ENCODE measurements at places on chromosomes 11 and 22. TPM values are rescaled to one million over a fixed set of nuclear protein-coding genes. Genes with fewer than 3 reads are reported as not detected.

ABCC8 gene
- not detected for total RNA-seq

TCN2 gene
- 0.19 TPM for total RNA-seq

UPB1 gene
- total RNA-seq: 0.19 TPM

RNH1 gene
- total RNA-seq: 127 TPM

PGA4 gene
- total RNA-seq: not detected

VWCE gene
- total RNA-seq: 1.4 TPM

HTR3A gene
- not detected for total RNA-seq

AIFM3 gene
- total RNA-seq: not detected

IGF2 gene
- total RNA-seq: 27.0 TPM

PTGDR2 gene
- 0.36 TPM for total RNA-seq

KCNJ1 gene
- not detected for total RNA-seq

APOBEC3H gene
- 23.6 TPM for total RNA-seq

APOBEC3F gene
- 34.9 TPM for total RNA-seq

GRCh38 chr22:30291058-30291892, 2.0 kb upstream of the CASTOR1 start:
- no peak for DNase-seq
- peak overlapping the region; percentile 8 for H3K27ac ChIP-seq
- no peaks in the 10 kb centered on the region for H3K27me3 ChIP-seq
- peaks cover 31% of the 10 kb centered on the region for H3K4me1 ChIP-seq
- H3K36me3 ChIP-seq: peaks cover 9% of the 10 kb centered on the region

DNA sequence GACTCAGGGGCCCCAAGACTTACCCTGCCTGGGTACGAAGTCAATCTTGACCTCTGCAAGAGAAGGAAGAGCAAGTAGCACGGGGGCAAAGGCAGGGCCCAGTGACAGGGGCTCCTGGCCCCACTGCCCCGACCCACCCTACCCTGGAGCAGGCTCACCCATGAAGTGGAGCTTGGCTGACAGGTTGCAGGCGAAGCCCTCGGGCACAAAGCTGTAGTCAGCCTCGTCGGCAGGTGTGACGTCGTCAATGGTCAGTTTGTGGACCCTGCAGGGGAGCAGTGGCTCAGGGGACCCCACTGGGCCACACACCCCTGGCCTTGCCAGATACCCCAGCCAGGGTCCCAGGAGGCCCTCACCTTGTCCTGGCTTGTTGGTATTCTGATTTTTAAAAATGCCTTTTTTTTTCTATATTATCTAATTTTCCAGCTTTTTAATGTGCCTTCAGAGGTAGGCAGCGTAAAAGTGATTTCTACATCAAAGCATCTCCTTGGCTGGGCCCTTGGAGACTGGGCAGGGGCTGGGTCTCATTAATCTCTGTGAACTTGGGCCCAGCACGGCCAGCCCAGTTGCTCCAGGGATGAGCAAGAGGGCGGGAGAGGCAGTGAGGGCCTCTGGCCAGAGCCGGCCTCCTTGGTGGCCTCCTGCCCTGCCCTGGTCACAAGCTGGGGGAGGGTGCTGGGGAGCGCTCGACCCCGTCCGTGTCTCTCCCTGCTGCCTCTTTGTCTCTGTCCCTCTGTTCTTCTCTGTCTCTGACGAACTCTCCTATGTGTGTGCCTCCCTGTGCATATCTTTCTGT, 11.3 kb downstream of the MYBPC3 start:
- H3K27ac ChIP-seq: no peak overlapping the region
- no peaks in the 10 kb centered on the region for H3K27me3 ChIP-seq
- H3K36me3 ChIP-seq: no peaks in the 10 kb centered on the region
- DNase-seq: no peak

DNA sequence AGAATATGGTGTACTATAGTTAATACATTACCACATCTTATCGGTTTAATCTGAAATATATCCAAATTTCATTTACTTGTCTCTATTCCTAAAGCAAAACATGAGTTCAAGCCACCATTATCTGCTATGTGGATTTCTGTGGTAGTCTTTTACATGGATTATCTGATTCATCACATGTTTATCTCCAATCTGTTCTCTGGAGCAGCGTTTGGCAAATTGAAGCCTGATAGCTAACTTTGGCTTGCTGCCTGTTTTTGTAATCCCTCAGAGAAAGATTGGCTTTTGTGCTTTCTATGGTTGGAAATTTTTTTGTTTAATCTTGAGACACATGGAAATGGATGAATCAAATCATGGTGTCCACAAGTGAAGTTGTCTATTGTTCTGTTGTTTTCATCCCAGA, 274.3 kb downstream of the JRKL start:
- H3K36me3 ChIP-seq: no peaks in the 10 kb centered on the region
- no peak for DNase-seq
- H3K4me1 ChIP-seq: no peaks in the 10 kb centered on the region
- no peak overlapping the region for H3K27ac ChIP-seq
- H3K4me3 ChIP-seq: no peak overlapping the region

DNA sequence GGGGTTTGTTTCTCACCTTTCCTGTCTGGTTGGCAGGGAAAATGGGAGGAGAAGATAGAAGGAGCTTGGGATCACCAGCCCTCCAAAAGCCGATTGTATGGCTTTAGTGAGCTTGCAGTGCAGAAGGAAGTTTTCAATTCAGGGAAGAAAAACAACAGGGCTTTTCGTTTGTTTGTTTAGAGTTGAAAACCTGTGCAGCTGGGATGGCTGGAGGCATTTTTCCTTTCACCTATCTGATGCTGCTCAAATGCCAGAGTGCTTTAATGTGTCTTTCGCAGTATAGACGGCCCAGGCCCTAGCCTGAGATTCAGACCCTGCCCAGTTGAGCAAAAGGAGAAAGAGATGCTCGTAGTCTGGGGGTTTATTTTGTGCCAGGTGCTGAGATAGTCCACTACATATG, 87.9 kb downstream of the INSC start:
- no peak for DNase-seq
- H3K27ac ChIP-seq: no peak overlapping the region
- H3K4me1 ChIP-seq: no peaks in the 10 kb centered on the region
- H3K36me3 ChIP-seq: no peaks in the 10 kb centered on the region
- no peaks in the 10 kb centered on the region for H3K27me3 ChIP-seq

- DNase-seq: no peak
- no peak overlapping the region for H3K4me3 ChIP-seq
- no peaks in the 10 kb centered on the region for H3K4me1 ChIP-seq
- no peak overlapping the region for H3K27ac ChIP-seq
- peaks cover 18% of the 10 kb centered on the region for H3K27me3 ChIP-seq
Measured at GRCh38 chr22:49303781-49304461, 523.8 kb downstream of the BRD1 start.

- H3K27me3 ChIP-seq: peaks cover 21% of the 10 kb centered on the region
- DNase-seq: no peak
- no peak overlapping the region for H3K27ac ChIP-seq
- no peak overlapping the region for H3K4me3 ChIP-seq
Measured at GRCh38 chr11:19772480-19772879, 59.8 kb downstream of the NAV2 start.

GRCh38 chr11:46180736-46181135, 59.5 kb upstream of the PHF21A start:
- H3K27ac ChIP-seq: no peak overlapping the region
- H3K27me3 ChIP-seq: peaks cover 19% of the 10 kb centered on the region
- no peaks in the 10 kb centered on the region for H3K4me1 ChIP-seq
- H3K36me3 ChIP-seq: peaks cover 1% of the 10 kb centered on the region
- DNase-seq: no peak

- H3K27me3 ChIP-seq: peaks cover 2% of the 10 kb centered on the region
- H3K27ac ChIP-seq: no peak overlapping the region
- H3K4me1 ChIP-seq: peaks cover 2% of the 10 kb centered on the region
- peak; percentile 80 for DNase-seq
- no peak overlapping the region for H3K4me3 ChIP-seq
Measured at GRCh38 chr11:61871158-61871597, 20.2 kb downstream of the FADS3 start.

DNA sequence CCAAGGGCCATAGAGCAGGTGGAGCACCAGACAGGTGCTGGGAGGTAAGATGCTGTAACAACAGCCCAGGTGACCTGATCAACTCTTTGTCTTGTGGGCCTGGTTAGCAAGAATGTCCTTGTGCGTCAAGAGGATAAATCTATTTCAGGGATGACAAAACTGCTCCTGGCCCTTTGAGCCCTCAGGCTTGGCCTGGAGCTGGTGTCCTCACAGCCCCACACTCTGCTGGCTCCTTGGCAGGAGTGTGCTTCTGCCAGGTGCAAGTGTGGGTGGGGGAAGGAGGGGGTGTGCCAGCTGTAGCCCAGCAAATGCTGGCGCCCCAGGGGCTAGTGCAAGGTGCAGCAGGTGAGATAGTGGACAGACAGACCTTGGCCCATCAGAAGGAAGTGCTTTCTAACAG, 19.5 kb downstream of the AMPD3 start:
- H3K27me3 ChIP-seq: no peaks in the 10 kb centered on the region
- DNase-seq: no peak
- H3K4me1 ChIP-seq: peaks cover 15% of the 10 kb centered on the region
- peaks cover 13% of the 10 kb centered on the region for H3K36me3 ChIP-seq
- no peak overlapping the region for H3K27ac ChIP-seq

GRCh38 chr11:124085997-124086846, 29.0 kb upstream of the VWA5A start:
- DNase-seq: no peak
- H3K27me3 ChIP-seq: peaks cover 11% of the 10 kb centered on the region
- no peak overlapping the region for H3K27ac ChIP-seq
- no peaks in the 10 kb centered on the region for H3K4me1 ChIP-seq
- no peak overlapping the region for H3K4me3 ChIP-seq
- no peaks in the 10 kb centered on the region for H3K36me3 ChIP-seq

GRCh38 chr22:21858025-21858764, 9.2 kb downstream of the MAPK1 start:
- no peak for DNase-seq
- peaks cover 81% of the 10 kb centered on the region for H3K4me1 ChIP-seq
- H3K4me3 ChIP-seq: no peak overlapping the region
- peaks cover 8% of the 10 kb centered on the region for H3K36me3 ChIP-seq

GRCh38 chr11:76085270-76085669, 121.0 kb downstream of the WNT11 start:
- H3K27ac ChIP-seq: no peak overlapping the region
- H3K36me3 ChIP-seq: peaks cover 11% of the 10 kb centered on the region
- H3K27me3 ChIP-seq: no peaks in the 10 kb centered on the region
- no peaks in the 10 kb centered on the region for H3K4me1 ChIP-seq
- no peak for DNase-seq

GRCh38 chr11:19936461-19936860, 223.8 kb downstream of the DBX1 start:
- no peaks in the 10 kb centered on the region for H3K27me3 ChIP-seq
- H3K27ac ChIP-seq: no peak overlapping the region
- H3K36me3 ChIP-seq: no peaks in the 10 kb centered on the region

- no peak overlapping the region for H3K4me3 ChIP-seq
- no peak overlapping the region for H3K27ac ChIP-seq
- no peak for DNase-seq
Measured at GRCh38 chr11:126999366-126999765, 1.2 kb downstream of the KIRREL3 start.

DNA sequence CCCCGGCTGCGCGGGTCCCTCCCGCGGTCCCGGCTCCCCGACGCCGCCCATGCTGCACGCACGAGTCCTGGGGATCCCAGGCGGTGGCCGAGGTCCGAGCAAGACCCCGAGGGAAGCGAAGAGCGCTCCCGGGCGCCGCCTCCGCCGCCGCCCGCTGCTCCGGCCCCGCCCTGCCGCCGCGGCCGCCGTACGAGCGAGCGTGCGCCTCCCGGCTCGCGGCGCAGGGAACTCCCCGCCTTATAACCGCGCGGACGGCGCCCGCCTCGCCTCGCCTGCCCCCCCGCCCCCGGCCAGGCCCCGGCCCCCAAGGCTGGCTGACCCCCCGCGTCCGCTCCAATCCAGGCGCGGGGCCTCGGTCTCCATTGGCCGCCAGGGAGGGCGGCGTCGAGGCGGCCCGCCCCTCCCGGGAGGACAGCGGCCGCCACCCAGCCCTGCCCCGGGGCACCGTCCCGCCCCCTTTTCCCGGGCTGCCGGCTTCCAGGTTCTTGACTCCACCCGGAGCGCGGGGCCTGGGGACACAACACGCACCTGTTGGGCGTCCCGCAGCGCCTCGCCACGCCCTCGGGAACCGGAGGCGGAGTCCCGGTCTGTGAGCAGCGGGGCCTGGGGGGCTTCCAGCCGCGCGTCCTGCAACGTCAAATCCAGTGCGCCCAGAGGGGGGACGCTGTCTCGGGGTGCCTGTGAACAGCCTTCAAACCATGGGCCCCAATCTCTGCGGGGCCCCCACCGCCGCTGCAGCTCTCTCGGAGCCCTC, at the start of gene FADS3:
FADS3 (minus strand) TSS at position 215 of the 754 bp plus-strand sequence; CDS start at position 51, 164 bp downstream.
- peak within 1 kb of the TSS; percentile 81 for H3K4me3 ChIP-seq
- H3K27me3 ChIP-seq: no peaks in the 10 kb centered on the region
- no peaks in the 10 kb centered on the region for H3K36me3 ChIP-seq
- peaks cover 2% of the 10 kb centered on the region for H3K4me1 ChIP-seq
- H3K27ac ChIP-seq: peak within 1 kb of the TSS; percentile 23

DNA sequence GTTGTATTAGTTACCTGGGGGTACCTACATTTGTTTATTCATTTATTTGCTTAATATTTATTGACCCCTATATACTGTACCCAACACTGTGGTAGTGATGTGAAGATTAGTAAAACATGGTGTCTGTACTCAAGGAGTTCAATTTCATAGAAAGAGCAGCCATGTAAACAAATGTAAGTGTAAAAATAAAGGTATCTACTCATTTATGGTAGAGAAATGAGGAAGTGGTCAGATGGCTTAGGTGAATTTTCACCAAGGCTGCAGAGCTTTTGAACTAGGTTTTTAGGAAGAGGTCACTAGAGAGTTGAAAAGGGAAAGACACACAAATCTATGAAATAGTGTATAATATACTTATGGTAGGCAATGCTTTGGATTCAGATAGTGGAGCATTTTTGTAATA, 11.1 kb downstream of the CTR9 start:
- DNase-seq: no peak
- H3K27me3 ChIP-seq: no peaks in the 10 kb centered on the region
- H3K36me3 ChIP-seq: peaks cover 30% of the 10 kb centered on the region
- no peaks in the 10 kb centered on the region for H3K4me1 ChIP-seq
- H3K27ac ChIP-seq: no peak overlapping the region

- no peak for DNase-seq
- H3K4me1 ChIP-seq: no peaks in the 10 kb centered on the region
- no peaks in the 10 kb centered on the region for H3K27me3 ChIP-seq
- H3K4me3 ChIP-seq: no peak overlapping the region
- H3K36me3 ChIP-seq: peaks cover 16% of the 10 kb centered on the region
Measured at GRCh38 chr11:111623527-111624030, 21.3 kb downstream of the SIK2 start.

DNA sequence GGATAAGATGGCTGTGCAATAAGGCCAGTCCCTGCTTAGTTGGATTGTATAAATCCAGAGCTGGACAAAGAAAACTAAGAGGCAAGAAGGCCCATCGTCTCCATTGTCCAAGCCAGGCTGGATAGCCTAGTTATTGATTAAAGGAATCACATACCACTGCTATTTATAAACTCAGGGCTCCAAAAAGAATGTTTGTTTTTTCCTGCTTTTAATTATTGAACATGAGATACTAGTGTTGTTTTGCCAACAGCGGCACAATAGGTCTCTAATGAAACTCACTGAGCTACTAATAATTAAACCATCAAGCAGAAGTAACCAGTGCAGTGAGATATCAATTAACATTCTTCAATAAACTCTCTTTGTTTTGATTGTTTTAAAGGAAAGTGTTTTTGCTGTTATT, 259.7 kb downstream of the INSC start:
- H3K4me3 ChIP-seq: no peak overlapping the region
- H3K27ac ChIP-seq: no peak overlapping the region
- H3K36me3 ChIP-seq: no peaks in the 10 kb centered on the region
- DNase-seq: no peak

GRCh38 chr11:44797886-44798606, 71.3 kb downstream of the TSPAN18 start:
- no peaks in the 10 kb centered on the region for H3K27me3 ChIP-seq
- H3K4me3 ChIP-seq: no peak overlapping the region
- no peak for DNase-seq
- H3K36me3 ChIP-seq: peaks cover 2% of the 10 kb centered on the region
- H3K27ac ChIP-seq: no peak overlapping the region
- H3K4me1 ChIP-seq: no peaks in the 10 kb centered on the region

All from activated CD4-positive, alpha-beta memory T cell treated with anti-CD3 and anti-CD28 coated beads for 36 hours (primary cell).